ENCODE measurements at places on chromosomes 13 and 19.

DNA sequence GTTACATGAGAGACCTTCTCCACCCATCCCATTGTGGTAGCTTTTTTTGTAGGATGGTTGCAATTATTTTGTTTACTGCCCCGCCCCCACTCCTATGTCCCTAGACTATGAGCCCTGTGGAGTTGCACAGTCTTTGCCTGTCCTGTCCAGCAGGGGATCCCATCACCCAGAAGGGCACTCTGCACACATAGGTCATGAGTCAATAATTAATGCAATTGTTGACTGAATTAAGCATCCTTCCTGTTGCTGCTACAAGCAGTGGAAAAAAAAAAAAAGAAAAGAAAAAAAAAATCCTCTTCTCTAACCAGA, 14.2 kb downstream of the C19orf81 start:
- no peak for DNase-seq

DNA sequence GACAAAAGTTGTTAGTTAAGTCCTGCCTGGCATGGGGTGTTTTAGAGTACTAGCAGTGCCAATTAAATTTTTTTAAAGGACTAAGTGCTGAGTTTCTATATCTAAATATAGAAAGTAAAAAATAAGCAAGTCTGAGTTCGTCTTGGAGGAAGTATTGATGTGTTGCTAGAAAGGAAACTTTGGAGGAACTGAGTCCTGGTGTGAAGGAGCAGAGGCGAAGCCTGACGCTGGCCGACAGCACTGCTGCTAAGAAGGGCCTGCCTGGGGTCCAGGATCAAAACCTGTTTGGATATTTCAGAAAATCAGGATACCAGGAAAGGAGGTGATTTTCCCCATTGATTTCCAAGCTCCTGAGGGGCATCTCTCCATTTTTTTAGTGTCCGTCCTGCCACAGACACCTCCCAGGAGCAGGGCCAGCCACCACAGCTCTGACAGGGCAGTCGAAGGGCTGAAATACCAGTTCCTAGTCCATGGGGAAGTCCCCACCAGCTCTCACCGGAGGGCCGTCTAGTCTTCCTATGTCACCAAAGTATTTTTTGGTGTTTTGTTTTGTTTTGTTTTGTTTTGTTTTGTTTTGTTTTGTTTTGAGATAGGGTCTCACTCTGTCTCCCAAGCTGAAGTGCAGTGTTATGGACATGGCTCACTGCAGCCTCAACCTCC, 38.2 kb upstream of the NPAS1 start:
- DNase-seq, result no peak

- no peak for DNase-seq
These were observed 4.0 kb downstream of the BRD4 start for GRCh38 chr19:15328312-15328711.

- DNase-seq, result no peak
These were observed 28.5 kb downstream of the GARRE1 start for GRCh38 chr19:34282611-34283519.

- DNase-seq, result no peak
These were observed 245.1 kb downstream of the LMO7 start for GRCh38 chr13:75881109-75881775.

DNA sequence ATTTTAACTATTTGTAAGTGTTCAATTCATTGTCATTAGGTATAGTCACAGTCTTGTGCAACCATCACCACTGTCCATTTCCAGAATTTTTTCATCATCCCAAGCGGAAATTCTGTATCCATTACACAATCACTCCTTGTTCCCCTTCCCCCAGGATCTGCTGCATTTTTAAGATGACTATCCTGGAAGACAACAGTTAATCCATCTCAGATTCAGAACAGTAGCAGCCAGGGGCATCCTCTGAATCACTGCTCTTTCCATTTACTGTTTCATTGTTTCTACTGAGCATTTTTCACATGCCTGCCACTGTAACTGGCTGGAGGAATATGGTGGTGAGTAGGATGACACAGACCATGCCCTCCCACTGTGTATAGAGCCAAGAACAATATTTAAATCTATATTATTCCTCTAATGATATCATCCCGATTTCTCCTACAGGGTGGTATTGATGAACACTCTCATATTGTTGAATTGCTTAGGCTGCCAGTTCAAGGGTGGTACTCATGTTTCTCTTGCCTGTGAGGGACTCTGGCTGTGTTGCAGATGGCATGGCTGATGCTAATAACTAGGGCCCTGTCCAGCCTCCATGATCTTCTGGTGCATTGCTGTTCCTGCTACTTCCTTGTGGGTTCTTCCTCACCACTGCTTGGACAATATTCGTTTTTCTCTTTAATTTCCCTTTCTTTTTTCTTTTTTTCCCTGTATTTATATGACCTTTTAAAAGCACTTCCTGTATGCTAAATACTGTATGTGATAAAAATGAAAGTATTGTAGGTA, 59.0 kb downstream of the WDFY2 start:
- no peak for DNase-seq

- DNase-seq, result no peak
These were observed at the start of gene FUT1 for GRCh38 chr19:48752496-48753365. TSS of gene FUT1 (minus strand) at chr19:48752641. CDS start at chr19:48751281, 1,360 bp downstream.

DNA sequence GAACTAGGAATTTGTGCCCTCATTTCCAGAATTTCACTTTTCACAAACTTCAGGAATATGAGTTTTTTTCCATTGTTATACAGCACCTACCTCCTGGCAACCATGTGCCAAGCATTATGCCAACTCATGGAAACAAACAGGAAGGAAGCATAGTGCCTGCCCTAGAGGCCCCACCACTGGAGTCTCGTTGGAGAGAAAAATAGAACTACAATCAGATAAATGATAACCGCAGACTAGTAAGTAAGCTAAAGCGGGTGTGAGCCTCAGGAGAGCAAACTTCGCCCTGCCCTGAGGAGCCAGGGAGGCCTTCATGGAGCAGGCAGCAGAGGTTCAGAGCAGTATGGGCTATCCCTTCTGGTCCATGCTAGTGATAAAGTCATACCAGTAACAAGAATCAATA, 75.9 kb downstream of the FRY start:
- DNase-seq, result no peak

DNA sequence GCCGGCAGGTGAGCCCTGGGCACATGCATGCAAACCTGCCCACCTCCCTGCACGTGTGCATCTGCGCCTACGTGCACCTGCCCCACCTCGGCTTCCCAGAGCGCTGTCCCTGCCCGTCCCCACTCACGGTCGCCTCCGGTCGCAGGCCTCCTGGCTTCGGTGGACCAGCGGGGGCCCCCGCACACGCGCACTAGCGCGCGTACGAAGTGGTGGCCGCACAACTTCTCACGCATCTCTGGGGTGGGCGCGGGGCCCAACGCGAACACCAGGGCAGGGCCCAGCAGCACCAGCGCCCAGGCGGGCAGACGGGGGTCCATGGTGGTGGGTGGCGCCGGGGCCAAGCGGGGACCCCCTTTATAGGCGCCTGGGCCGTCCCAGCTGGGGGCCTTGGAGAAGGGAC, at the start of gene INSL3:
TSS of gene INSL3 (minus strand) at position 330 of the 400 bp plus-strand sequence. CDS start at position 317, 13 bp downstream.
- no peak for DNase-seq

- no peak for DNase-seq
These were observed 40.0 kb upstream of the POU2F2 start for GRCh38 chr19:42172261-42172660.

GRCh38 chr13:43316946-43317353, 293.6 kb downstream of the DNAJC15 start:
- no peak for DNase-seq

DNA sequence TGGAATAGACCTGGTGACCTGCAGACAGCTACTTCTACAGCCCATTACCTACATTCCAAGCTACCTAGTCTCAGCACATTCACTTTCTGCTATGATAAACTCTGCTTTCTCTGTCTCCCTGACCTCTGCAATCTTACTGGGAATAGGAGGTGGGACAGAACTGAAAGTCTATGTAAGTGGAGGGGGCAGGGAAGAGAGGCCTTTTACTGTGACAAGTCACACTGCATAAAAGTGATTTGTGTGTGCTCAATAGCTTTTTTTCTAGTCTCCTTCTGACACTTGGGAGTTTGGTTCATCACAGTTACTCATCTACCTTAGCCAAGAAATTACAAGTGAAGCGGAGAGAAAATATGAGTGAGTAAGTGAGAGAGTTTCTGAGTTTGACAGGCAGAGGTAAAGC, 322.4 kb downstream of the OLFM4 start:
- no peak for DNase-seq

- DNase-seq, result no peak
These were observed 43.3 kb downstream of the ZNF93 start for GRCh38 chr19:19943848-19944582.

GRCh38 chr13:91520952-91521351, 122.5 kb downstream of the GPC5 start:
- no peak for DNase-seq

DNA sequence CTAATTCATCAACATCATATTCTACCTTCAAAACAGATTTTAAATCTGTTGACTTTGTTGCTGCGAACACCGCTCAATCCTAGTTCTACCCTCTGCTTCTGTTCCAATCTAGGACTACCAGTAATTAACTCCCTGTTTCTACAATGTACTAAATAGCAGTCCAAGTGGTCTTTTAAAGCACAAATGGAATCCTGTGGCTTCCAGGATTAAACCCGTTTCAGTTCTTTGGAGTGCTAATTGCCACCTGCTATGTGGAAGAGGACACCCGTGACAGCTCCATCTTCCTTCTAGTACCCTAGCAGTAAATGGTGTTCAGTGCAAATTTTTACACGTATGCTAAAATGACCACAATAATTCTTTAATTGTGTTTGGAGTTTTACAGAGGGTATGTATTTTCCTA, 232.1 kb downstream of the TDRD3 start:
- no peak for DNase-seq

DNA sequence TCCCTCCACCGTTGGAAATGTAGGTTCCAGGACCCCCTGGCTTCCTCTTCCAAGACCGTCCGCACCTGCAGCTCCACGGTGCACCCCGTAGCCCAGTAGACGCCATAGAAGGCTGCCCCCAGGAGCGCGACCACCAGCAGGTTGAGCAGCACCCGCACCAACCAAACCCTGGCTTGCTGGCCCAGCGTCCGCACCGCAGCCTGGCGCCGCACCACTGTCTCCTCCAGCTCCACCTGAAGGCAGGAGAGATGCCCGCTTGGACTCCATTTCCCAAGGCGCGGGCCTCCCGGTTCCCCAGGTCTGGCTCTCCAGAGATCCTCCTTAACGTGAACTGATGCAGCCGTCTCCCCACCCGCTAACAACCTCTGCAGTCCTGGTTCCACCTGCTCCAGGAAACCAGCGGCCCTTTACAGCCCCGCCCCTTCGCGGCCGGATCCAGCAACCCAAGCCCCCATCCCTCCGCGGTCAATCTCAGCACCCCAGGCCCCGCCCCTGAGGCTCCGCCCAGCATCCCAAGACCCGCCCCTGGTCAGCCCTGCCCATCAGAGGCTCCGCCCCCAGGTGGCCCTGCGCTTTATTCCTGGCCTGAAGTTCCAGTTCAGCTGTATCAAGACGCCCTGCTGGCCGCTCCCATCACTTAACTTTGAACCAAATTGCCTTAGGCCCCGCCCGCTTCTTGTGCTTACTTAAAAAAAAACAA, 5.0 kb upstream of the LENG1 start:
- no peak for DNase-seq

- no peak for DNase-seq
These were observed 123.6 kb upstream of the SOX1 start for GRCh38 chr13:111943229-111943795.

- peak; percentile 28 for DNase-seq
These were observed 1.5 kb upstream of the ECSIT start for GRCh38 chr19:11530432-11530831.

DNA sequence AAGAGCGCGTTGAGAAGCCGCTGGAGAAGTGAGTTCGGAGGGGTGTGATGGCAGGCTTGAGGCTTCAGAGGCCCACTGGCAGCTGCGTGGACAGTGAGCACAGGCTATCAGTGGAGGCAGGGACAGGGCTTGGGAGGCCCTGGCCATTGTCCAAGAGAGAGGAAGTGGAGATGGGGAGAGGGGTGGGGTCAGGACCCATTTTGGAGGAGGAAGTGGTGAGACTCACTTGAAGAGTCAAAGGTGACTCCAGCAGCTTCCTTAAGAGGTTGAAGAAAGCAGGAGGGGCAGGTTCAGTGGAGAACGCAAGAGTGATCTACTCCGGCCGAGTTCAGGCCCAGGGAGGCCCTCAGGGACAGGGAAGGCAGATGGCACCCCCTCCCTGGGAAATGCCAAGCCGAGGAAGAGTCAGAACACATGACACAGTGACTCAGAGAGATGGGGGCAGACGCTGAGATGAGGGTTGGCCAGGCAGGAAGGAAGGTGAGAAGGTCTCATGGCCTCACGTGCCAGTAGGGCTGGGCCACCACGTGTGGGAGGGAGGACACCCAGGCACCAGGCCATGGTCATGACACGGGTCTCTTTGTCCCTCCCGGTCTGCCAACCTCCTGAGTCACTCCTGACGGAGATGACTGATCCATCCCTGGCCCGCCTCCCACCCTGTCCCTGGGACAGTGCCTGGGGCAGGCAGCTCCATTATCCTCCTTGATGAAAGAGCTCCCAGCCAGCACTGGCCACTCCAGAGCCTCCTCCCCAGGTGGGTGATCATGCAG, 10.1 kb upstream of the CD22 start:
- peak; percentile 98 for DNase-seq

- no peak for DNase-seq
These were observed 36.4 kb downstream of the ATP11A start for GRCh38 chr13:112726016-112726767.

Data from Panc1 (cell line).